GM23338 (cell line): ENCODE measurements at places on chromosomes 16 and 17. TPM values are rescaled to one million over a fixed set of nuclear protein-coding genes. Genes with fewer than 3 reads are reported as not detected.

Gene MYL11
- not detected in 2 replicates for total RNA-seq

Gene SPN
- total RNA-seq, result 2.1 and 2.3 TPM in 2 replicates

Gene CTRB1
- total RNA-seq, result not detected in 2 replicates

Gene ZFHX3
- 0.74 and 1.0 TPM in 2 replicates for total RNA-seq

Gene NPIPA2
- total RNA-seq, result 3.7 and 6.7 TPM in 2 replicates

Gene ABCA3
- 3.2 and 4.1 TPM in 2 replicates for total RNA-seq

GRCh38 chr17:6135236-6135635 is 65.1 kb downstream of the WSCD1 start:
- no peak overlapping the region for H3K4me3 ChIP-seq
- H3K27me3 ChIP-seq, result no peaks in the 10 kb centered on the region
- no peak for DNase-seq
- H3K27ac ChIP-seq, result no peak overlapping the region
- H3K4me1 ChIP-seq, result peaks cover 17% of the 10 kb centered on the region

DNA sequence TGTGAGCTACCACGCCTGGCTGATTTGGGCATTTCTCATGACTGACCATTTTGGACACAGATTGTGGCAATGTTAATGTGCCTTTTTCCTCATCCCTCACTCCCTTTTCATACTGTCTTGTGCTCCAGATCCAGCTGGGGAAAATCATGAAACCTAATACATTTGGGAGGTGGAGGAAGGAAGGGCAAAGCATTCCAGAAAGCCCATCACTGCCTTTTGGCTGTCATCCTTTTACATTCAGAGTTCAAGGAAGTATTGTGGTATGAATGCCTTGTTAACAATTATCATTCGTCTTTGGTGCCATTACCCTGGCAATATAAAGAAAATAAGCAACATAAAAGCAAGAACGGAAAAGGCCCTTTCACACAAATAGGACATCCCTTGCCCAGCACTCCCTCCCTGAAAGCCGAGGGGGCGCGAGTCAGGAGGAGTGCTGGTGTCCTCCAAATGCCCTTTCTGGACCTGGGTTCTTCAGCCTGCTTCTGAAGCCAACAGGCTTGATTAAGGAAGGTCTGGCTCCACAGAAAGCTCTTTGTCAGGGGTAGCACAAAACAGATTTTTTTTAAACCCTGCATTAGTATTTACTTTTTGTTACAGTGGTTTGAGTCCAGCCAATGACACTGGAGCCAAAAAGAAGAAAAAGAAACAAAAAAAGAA is 20.1 kb downstream of the NMT1 start:
- no peaks in the 10 kb centered on the region for H3K27me3 ChIP-seq
- no peak for DNase-seq
- no peaks in the 10 kb centered on the region for H3K4me1 ChIP-seq
- H3K27ac ChIP-seq, result peak overlapping the region; percentile 11; the same call in 1 of the 2 replicates

GRCh38 chr17:34299027-34299426 is 13.5 kb downstream of the CCL11 start:
- H3K4me3 ChIP-seq, result no peak overlapping the region
- no peak overlapping the region for H3K27ac ChIP-seq
- H3K36me3 ChIP-seq, result no peaks in the 10 kb centered on the region
- peaks cover 5% of the 10 kb centered on the region; the same call in 1 of the 2 replicates for H3K4me1 ChIP-seq

- no peaks in the 10 kb centered on the region for H3K4me1 ChIP-seq
- H3K4me3 ChIP-seq, result no peak overlapping the region
- no peak overlapping the region for H3K27ac ChIP-seq
- no peak for DNase-seq
- H3K27me3 ChIP-seq, result no peaks in the 10 kb centered on the region
- H3K36me3 ChIP-seq, result peaks cover 18% of the 10 kb centered on the region
These were observed 42.5 kb upstream of the ENDOV start for GRCh38 chr17:80372456-80372855.

DNA sequence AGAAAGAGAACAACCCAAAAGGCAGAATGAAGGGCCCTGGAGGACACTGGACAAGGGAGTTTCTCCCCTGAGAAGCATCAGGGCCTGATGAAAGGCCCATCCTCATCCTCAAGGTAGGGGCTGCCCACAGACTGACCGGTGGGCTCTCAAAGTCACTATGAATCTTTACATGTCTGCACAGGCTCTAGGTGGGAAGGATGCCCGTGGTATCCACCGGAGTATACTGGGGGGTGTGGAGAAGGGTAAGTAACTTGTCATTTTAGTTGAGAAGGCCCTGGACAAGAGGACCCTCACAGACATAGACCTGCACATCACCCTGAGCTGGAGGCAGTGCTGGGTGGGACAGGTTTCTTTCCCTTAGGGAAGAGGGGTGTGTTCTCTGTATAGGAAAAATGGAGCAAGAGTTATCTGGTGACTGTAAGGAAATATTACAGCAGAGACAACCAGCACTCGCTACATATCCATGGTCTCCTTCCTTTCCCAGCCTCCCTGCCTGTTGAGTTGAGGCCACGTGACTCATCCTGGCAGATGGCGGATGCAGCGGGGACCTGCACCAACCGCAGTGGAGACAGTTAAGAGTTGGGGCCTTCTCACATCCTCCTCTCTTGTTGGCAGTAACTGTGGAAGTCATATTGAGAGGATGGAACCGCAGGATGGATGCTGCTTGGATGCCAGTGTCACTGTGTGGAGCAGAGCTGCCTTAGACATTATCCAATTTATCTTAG is 45.6 kb upstream of the KCNJ12 start:
- H3K36me3 ChIP-seq, result no peaks in the 10 kb centered on the region
- no peaks in the 10 kb centered on the region for H3K27me3 ChIP-seq
- H3K27ac ChIP-seq, result no peak overlapping the region
- H3K4me1 ChIP-seq, result no peaks in the 10 kb centered on the region
